ENCODE measurements at places on chromosomes 3 and 15.

DNA sequence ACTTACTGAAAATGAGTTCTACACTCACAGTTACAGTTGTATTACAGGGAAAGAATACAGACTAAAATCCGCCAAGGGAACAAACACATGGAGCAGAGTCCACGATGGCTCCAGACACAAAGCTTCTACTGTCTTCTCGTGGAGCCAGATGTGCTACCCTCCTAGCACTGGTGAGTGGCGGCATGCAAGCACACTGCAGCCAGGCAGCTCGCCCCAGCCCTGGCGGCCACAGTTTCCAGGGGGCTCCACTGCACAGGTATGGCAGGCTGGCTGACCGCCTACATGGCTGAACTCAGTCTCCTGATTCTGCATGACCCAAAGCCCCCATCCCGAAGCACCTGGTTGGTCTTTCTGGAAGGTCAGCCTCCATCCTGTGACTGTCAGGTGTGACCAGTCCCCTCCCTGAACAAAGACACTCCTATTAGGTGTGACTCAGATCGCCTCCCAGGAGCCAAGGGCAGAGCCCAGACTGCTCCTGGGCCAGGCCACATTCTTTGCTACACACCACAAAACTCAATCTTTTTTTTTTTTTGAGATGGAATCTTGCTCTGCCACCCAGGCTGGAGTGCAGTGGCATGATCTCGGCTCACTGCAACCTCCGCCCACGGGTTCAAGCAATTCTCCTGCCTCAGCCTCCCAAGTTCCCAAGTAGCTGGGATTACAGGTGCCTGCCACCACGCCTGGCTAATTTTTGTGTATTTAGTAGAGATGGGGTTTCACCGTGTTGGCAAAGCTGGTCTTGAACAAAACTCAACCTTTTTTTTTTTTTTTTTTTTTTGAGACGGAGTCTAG is 51.5 kb downstream of the CFAP92 start:
- no peak for DNase-seq

- DNase-seq = no peak
Measured at GRCh38 chr15:41848631-41849030, 10.0 kb downstream of the PLA2G4B start.

GRCh38 chr3:119891944-119892721 is 110.2 kb downstream of the NR1I2 start:
- DNase-seq = peak; percentile 62

DNA sequence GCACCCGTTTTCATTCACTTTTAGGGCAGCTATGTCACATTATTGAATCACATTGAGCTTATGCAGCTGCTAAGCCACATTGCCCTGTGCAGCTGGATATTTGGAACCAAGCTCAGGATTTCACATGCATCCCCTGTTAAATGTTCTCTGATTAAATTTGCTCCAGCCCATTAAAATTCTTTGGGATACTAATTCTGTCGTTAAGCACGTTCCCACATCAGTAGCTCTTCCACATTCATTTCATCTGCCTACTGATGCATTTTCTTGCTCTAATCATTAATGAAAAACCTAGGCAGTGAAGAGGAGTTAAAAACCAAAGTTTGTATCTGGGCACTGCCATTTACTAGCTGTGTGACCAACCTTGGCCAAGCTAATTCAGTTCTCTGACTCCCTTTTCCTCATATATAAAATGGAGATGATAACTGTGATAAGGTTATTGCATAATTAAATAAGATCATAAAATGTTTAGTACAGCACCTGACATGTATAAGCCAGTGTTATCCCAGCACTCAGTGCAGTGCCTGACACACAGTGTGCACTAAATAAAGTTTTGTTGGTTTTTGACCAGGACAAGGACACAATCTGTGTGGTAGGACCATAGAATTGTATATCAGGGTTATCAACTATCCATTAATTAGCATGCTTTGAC is 222.2 kb upstream of the ATP11B start:
- no peak for DNase-seq

DNA sequence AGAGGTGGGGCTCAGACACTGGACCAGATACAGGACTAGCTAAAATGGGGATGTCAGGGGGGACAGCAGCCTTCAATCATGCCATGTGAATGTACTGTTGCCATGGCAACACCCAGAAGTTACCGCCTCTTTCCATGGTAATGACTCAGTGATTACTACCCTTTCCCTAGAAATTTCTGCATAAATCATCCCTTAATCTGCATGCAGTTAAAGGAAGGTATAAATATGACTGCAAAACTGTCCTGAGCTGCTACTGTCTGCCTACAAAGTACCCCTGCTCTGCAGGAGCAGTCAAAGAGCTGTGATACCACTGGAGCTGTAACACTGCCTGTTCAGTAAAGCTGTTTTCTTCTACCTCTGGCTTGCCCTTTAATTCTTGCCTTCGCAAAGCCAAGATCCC is 168.2 kb downstream of the PEAK1 start:
- peak; percentile 17 for DNase-seq

- DNase-seq = no peak
Measured at GRCh38 chr3:65778968-65779367, 259.8 kb downstream of the MAGI1 start.

- no peak for DNase-seq
Measured at GRCh38 chr15:89362203-89363101, 27.8 kb upstream of the POLG start.

DNA sequence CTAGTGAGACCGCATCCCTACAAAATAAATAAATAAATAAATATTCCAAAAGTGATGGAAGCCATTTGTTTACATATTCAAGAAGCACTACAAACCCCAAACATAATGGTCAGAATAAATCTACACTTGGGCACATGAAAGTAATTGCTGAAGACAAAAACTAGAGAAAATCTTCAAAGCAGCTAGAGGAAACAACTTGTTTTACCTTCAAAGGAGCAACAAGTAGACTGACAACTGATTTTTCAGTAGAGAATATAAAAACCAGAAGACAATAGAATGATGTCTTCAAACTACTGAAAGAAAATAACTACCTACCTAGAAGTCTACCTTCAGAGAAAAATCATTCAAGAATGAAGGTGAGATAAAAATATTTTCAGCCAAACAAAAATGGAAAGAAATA is 89.4 kb downstream of the TPRA1 start:
- no peak for DNase-seq

DNA sequence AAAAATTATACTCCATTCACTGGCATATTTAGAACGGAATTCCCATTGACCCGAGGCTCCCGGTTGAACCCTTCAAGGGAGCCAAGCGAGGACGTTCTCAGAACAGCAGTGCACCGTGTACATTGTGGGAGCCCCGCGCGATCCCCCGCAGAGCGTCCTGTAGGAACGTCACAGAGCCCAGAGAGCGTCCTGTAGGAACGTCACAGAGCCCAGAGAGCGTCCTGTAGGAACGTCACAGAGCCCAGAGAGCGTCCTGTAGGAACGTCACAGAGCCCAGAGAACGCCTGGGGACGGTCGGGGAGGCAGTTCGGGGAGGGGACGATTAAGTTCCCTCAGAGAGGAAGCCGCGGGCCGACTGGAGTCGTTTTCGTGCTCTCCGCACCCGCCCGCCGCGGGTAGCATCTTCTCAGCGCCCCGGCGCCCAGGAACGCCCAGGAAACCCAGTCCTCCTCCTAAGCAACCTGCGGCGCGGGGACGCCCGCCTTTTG is 506 bp upstream of the ATP1B3 start:
- no peak for DNase-seq

GRCh38 chr15:49215768-49216739 is 46.0 kb downstream of the GALK2 start:
- peak; percentile 24 for DNase-seq

DNA sequence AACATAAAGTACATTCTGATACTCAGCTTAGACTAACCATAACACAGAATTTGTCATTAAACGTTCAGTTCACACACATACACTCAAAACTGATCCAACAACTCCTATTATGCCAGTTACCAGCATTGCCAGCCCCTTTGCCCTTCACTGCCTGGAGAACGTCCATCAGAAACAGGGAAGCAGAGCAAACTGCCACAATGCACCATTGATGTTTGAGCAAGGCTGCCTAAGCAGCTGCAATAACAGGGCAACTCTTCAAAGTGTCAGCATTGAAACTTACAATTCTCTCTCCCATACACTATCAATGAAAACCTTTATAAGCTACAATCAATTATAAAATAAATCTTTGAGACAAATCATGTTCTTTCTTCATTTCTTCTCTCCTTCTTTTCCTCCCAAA is 85.1 kb downstream of the ZBTB20 start:
- DNase-seq = no peak

GRCh38 chr15:69760890-69761568 is 308.4 kb downstream of the RPLP1 start:
- peak; percentile 62 for DNase-seq

DNA sequence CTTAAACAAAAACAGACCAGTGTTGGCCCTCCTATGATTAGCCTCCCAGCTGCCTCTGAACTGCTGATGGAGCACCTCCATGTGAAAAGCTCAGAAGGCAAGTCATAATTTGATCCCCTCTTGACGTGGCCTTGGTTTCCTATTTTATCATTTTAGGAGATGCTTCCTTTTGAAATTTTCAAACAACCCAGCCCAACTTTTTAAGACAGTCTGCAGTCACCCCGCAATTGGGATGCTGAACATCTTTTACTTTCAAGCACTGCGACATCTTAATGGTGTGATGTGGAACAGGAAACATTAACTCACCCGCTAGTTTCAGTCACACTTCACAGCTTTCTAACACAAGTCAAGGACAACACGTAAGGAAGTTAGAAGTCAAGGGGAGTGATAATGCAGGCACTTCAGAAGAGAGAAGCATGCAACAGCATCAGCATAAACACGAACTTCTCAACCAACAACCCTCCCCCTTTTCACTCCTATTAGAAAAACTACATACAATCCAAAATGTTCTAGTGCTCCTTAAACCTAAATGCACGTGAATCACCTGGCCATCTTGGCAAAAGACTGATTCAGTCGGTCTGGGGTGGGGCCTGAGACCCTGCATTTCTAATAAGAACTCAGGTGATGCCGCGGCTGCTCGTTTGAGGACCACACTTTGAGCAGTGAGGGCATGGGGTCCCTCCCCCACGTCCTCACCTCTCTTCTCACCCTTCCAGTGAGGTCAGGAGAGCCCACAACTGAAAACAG is 161.5 kb downstream of the FOXP1 start:
- no peak for DNase-seq

- DNase-seq = no peak
Measured at GRCh38 chr15:75666823-75667501, 19.2 kb downstream of the SNX33 start.

- no peak for DNase-seq
Measured at GRCh38 chr15:78739206-78739605, 72.1 kb downstream of the ADAMTS7 start.

DNA sequence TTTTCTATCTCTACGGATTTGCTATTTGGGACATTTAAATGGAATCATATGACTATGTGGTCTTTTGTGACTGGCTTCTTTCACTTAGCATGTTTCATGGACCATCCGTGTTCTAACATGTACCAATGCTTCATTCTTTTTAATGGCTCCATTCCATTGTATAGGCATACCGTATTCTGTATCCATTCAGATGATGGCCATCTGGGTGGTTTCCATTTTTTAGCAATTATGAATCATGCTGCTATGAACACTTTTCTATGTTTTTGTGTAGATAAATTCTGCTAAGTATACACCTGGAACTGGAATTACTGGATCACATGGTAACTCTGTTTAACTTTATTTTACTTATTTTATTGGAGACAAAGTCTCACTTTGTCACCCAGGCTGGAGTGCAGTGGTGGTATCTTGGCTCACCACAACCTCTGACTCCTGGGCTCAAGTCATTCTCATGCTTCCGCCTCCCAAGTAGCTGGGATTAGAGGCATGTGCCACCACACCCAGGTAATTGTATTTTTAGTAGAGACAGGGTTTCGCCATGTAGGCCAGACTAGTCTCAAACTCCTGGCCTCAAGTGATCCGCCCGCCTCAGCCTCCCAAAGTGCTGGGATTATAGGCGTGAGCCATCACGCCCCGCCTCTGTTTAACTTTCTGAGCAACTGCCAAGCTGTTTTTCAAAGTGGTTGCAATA is 13.4 kb downstream of the UBP1 start:
- DNase-seq = no peak

GRCh38 chr3:131543714-131544113 is 40.9 kb upstream of the MRPL3 start:
- peak; percentile 33 for DNase-seq

GRCh38 chr15:100005013-100005412 is 271.8 kb upstream of the LYSMD4 start:
- DNase-seq = no peak

GRCh38 chr3:119149484-119149883 is 3.5 kb downstream of the TEX55 start:
- DNase-seq = no peak

DNA sequence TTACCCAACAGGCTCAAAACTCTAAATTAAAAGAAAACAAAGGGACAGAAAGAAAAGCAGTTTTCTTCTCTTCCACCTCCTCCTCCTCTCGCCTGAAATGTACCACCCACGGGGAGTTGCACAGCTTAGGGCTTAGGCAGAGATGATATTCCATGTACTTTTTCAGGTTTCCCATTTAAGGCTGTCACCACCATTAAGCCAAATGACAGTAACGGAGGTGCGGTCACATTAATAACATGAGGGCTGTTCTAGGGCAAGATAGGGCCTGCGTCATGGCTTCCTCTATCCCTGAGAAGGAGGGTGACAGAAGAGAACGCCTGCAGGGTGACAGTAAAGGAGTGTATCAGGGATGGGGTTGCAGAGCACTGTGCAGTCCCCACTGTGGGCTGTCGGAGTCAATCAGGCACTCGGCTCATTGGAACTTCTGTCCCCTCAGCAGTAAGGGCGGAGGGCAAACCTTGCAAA is 51.7 kb upstream of the TJP1 start:
- no peak for DNase-seq

All from ELF-1 (cell line).